Sciatic nerve (tissue), 2 donors: ENCODE measurements at places on chromosomes 5 and 9. TPM values are rescaled to one million over a fixed set of nuclear protein-coding genes. Genes with fewer than 3 reads are reported as not detected.

GRCh38 chr9:36450110-36450732 lies 50.2 kb upstream of the RNF38 start:
- no peak for DNase-seq

GRCh38 chr5:138149530-138149929 lies 10.3 kb upstream of the NME5 start:
- no peak for DNase-seq

The EQTN gene
- total RNA-seq, result 0.49 TPM

The COL27A1 gene
- 42.4 TPM for total RNA-seq

DNA sequence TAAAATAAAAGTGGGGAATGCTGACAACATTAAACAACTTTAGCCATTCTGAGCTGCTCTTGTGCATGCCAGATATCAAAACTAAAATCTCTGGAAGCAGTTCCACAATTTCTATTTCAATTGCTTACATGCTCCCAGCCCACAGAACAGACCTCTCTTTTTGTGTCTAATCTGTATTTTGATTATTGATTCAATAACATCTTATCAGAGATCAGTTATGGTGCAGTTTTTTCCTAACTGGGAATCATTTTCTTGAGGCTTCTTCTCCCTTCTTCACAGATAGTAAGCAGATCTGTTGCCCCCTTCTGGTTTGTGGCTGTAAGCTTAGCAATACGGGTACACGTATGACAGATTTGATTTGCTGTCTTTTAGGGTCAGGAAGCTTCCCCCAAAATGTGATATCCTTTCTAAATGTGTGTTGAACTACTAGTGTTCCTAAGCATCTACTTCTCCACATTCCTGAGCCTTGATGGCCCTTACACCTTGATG lies 39.4 kb downstream of the MRPS27 start:
- no peak for DNase-seq

GRCh38 chr9:17742067-17742466 lies 163.2 kb downstream of the SH3GL2 start:
- DNase-seq, result no peak

- no peak for DNase-seq
These were observed 4.8 kb downstream of the DNAH5 start for GRCh38 chr5:13939638-13940037.

- DNase-seq, result no peak
These were observed 7.0 kb upstream of the SYNPO start for GRCh38 chr5:150633429-150633828.

- DNase-seq, result no peak
These were observed 138.9 kb downstream of the GADD45G start for GRCh38 chr9:89743573-89744254.

DNA sequence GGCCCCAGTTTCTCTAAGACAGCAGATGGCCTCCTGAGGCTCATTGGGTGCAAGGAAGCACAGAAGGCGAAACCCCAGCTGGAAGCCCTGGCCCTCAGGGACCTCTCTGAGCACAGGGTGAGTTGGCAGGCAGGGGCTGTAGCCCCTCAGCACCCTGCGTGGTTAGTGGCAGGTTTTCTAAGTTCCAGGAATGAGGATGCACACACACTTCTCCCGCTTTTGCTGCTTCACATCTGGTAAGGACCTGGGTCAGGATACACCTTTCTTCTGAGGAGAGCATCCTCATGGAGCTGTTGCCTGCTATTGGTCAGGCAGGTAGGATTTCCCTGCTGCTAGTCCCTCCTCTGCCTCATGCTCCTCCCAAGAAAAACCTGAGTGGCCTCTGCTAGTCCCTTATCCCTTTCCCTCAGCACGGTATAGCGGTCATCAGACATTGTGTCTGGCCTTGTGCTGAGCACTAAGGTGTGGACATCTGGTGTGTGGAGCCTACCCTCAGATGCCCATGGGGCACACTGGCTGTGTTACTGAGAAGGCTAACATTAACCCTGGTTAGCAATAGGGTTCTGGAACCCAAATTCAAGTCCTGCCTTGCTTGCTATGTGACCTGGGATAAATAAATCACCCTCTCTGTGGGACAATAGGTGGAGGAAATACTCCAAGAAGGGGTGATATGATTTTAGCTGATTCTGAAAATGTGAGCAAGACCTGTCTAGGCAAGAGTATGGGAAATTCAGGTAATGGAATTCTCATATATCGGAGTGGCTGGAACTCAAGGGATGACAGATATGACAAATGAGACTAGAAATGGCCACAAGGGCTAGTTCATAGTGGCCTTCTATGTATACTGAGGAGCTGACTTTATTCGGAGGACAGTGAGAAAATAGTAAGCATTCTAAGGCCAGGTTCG lies 1.6 kb downstream of the SLC22A4 start:
- no peak for DNase-seq

DNA sequence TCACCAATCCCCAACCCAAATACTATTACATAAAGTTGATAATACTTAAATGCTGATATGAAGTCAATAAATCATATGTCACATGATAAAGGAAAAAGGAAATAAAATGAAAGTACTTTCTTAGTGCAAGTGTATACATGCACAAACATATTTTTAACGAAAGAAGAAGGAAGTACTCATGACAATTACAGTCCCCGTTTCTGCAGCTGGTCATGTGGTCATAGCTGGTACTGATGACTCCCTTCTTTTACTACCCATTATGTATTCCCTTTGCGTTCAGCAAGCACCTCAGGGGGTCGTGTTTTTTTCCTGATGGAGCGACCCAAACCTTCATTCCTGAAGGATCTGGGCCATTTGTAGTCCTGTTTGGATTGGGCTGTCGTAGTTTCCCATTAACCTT lies 27.3 kb downstream of the CENPP start:
- no peak for DNase-seq

- no peak for DNase-seq
These were observed 2259.5 kb upstream of the WWC1 start for GRCh38 chr5:166031926-166032325.

GRCh38 chr5:175465282-175465681 lies 13.1 kb upstream of the SFXN1 start:
- DNase-seq, result no peak

DNA sequence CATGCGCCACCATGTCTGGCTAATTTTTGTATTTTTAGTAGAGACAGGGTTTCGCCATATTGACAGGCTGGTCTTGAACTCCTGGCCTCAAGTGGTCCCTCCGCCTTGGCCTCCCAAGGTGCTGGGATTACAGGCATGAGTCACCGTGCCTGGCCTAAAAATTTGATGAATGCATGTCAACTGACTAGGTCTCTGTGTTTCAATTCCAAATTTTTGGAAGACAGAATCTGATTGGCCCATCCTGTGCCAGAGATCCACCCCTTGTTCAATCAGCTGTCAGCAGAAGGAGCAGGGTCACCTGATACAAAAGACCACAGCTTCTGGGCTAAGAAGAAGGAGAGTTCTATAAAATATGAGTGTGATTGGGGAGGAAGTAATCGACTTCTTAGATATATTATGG lies 43.5 kb upstream of the COL15A1 start:
- DNase-seq, result no peak

The PFN3 gene
- total RNA-seq, result not detected

GRCh38 chr5:612498-613424 lies 621 bp downstream of the CEP72 start:
- no peak for DNase-seq

The EFCAB9 gene
- not detected for total RNA-seq

GRCh38 chr5:156042726-156043125 lies 284.2 kb upstream of the SGCD start:
- no peak for DNase-seq

DNA sequence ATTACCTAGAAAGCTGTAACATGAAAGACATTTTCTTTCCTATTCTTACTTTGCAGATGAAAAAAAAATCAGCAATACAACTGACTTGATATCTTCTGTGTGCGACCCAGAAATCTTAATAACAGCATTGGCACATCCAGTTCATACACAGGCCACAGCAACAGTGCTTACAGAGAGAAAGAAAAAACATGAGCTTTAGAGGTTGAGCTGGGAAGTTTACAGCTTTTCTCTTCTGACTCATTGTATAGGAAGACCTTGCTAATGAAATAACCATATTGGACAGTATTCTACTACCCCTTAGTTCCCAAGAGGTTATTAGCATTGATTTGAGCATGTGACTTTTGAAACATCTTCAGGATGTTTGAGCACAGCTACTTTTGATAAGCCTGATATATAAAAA lies 1033.4 kb upstream of the DMAC1 start:
- DNase-seq, result no peak

DNA sequence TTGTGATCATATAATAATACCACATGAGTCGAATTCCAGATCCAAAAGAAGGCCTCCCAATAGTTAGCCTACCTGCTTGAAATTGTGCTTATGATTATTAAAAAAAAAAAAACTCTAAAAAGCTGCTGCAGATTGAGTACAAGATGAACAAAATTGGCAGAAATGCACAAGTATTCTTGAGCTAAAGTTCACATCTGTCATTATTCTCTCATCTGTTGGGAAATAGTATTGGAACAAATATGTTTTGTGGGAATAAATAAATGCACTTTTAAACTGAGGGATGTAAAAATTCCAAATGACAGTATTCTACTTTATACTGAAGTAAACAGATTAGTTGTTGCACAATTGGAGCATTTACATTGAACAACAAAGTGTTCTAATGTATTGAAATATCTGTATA lies 15.7 kb downstream of the DAB2 start:
- DNase-seq, result no peak

GRCh38 chr5:178394074-178394473 lies 161.5 kb upstream of the PHYKPL start:
- no peak for DNase-seq

DNA sequence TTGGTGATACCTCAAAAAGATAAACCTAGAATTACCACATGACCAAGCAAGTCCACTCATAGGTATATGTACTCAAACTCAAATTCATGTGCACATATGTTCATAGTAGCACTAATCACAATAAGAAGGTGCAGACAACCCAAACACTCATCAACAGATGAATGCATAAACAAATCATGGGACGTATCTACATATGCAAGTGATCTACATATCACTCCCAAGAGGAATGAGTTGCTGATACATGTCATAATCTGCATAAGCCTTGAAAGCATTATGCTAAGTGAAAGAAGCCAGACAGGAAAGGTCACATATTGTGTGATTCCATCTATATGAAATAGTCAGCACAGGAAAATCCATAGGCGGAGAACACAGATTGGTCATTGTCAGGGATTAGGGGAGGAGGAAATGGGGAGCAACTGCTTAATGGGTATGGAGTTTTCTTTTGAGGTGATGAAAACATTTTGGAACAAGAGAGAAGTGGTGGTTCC lies 10.6 kb upstream of the GPX8 start:
- no peak for DNase-seq

- no peak for DNase-seq
These were observed 82.6 kb upstream of the EQTN start for GRCh38 chr9:27379311-27380251.

The HMCN2 gene
- total RNA-seq, result 3.3 TPM

The ADGRV1 gene
- total RNA-seq, result 1.7 TPM

- DNase-seq, result no peak
These were observed 246.8 kb upstream of the HAPLN1 start for GRCh38 chr5:83967417-83967816.

GRCh38 chr9:134712243-134712642 lies 70.6 kb downstream of the COL5A1 start:
- no peak for DNase-seq

DNA sequence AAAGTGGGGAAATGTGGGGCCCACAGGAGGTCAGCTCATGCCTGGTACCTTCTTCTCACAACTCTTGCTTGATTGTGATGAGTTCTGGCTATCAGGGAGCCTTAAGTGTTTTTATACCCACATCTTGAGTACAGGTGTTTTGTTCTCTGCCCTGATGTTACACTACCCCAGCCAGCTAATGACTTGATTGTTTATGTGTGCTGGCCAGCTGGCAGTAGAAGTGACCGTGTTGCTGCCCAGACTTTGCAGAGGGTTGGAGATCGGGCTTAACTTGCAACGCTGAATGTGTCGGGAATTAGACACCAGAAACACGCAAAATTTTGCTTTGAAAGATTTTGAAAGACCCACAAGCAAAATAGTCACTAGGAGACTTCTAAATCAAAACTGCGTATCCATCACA lies 16.9 kb upstream of the ZDHHC11B start:
- DNase-seq, result no peak

The TLX3 gene
- not detected for total RNA-seq

DNA sequence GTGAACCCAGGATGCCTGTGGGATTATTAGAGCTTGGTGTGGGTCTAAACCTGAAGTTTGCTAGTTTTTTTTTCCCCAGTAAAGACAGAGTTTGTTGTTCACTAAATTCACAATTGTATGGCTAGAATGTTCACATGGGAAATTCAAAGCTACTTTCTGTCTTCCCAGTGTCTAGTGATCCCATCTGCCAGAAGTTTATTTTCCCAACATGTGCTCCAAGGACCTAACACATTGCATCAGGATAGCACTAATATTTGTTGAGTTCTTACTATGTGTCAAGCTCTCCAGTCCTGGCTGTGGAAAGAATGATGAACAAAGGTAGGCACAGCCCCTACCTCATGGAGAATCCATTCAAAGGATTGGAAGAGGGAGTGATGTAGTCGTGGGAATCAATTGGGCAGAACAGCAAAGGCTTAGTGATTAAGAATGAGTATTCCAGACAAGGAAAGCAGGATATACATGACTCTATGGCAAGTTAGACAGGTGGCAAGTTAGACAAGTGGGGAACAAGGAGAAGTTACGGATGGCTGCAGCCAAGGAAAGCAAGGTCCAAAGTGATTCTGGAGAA lies 521.5 kb upstream of the WWC1 start:
- no peak for DNase-seq

DNA sequence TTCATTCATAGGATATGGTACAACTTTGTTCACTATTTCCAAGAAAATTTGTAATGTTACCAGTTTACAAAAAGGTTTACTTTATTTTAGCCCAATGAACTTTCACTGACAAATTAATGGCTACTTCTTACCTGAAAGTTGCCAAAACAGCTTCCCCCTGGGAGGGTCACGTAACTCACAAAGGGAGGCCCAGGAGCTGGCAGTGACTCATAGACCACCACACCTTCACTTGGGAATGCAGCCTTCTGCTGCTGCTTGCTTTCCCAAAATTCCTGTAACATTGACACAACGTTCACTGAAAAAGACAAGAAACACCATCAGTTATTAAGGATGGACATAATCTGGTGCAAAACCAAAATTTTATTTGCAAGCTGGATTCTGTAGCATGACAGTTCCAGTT lies 18.1 kb downstream of the LIX1 start:
- no peak for DNase-seq

The P4HA2 gene
- 26.9 TPM for total RNA-seq

DNA sequence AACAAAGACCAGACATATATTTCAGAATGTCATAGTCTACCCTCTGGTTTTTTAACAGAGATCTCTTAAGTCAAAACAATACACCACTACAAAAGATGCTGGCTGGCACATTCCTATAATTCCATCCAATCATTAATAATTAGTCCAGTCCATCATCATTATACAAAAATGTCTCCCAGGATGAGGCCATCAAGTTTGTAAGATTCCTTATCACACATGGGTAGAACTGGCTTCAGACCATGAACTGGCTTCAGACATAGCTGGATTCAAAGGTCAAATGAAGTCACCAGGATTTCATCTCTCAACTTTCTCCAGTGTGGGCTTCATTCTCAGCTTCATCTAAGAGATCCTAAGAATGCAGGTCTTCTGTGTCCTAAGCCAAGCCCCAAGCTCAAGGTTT lies 147.1 kb downstream of the ENC1 start:
- no peak for DNase-seq

The PCDHB8 gene
- total RNA-seq, result 4.5 TPM

GRCh38 chr9:134690301-134690751 lies 48.7 kb downstream of the COL5A1 start:
- DNase-seq, result no peak

GRCh38 chr9:115804206-115804605 lies 349.4 kb upstream of the PAPPA start:
- no peak for DNase-seq
